Naive thymus-derived CD8-positive, alpha-beta T cell (primary cell): ENCODE measurements at places on chromosomes 12 and 14.
A peak's percentile ranks its signal among the peaks of the same experiment; 100 is the strongest.

GRCh38 chr14:30985796-30986195, 39.7 kb upstream of the AP4S1 start:
- no peak for DNase-seq

DNA sequence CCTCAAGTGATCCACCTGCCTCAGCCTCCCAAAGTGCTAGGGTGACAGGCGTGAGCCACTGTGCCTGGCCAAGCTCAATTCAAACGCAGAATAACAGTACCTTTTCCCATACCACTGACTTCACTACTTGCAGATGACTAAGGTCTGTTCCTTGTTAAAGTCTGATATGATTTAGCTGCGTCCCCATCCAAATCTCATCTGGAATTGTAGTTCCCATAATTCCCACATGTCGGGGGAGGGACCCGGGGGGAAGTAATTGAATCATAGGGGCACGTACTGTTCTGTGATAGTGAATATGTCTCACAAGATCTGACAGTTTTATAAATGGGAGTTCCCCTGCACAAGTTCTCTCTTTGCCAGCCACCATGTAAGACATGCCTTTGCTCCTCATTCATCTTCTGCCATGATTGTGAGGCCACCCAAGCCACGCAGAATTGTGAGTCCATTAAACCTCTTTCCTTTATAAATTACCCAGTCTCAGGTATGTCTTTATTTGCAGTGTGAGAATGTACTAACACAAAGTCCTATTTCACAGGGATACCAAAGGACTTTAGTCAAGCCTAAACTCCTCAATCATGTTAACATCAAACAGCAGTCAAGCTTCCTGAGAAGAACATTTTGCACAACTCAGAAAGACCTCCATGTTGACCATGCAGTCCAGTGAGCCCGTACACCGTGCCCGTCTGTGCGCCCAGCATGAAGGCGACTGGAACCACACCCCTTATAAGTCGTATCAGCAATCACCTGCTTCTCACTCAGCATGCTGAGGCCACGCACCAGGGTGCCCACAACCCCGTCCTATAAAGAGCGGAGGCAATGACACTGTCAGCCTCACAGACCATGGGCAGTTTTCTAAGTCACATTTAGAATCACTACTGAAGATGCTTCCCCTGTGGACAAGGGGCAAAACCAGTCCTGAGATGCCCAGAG, 36.9 kb downstream of the FOXN3 start:
- no peak for DNase-seq

DNA sequence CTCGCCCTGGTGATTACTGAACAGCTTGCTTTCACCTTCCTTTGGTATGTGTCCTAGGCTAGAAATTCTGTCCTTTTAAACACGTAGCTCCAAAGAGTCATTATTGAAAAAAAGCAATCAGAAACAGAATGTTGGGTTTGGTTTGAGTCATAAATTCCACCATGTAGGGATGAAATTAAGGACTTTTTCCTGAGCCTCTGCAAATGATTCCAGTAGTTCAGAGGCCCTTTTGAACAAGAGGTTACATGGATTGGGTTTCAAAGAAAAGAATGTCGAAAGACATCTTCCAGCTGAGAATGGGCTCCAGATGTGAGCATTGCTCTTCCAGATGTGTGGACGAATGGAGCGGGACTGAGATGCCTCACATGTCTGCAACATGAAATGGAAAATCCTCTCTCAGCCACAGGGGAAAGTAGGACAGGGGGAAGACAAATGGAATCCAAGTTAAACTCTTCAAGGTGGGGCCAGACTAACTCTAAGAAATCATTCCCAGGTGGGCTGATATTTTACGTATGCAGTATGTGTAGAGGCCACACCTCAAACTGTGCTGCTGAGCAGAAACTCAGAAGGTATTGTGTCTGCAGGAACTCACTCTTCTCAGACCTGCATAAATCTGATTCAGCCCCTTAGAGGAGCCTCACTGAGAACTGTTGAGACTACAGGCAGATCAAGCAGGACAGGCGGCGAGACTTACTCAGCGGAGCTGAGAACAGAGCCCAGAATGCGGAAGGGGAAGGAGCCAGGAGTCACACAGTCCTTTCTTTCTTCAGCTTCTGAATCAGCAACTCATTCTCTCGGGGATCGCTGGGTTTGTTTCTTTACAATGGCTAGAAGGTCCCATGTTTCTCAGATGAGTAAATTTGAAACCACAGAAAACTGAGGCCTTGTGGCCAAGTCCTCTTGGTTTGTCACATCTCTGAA, 23.3 kb upstream of the EMP1 start:
- DNase-seq, result no peak

DNA sequence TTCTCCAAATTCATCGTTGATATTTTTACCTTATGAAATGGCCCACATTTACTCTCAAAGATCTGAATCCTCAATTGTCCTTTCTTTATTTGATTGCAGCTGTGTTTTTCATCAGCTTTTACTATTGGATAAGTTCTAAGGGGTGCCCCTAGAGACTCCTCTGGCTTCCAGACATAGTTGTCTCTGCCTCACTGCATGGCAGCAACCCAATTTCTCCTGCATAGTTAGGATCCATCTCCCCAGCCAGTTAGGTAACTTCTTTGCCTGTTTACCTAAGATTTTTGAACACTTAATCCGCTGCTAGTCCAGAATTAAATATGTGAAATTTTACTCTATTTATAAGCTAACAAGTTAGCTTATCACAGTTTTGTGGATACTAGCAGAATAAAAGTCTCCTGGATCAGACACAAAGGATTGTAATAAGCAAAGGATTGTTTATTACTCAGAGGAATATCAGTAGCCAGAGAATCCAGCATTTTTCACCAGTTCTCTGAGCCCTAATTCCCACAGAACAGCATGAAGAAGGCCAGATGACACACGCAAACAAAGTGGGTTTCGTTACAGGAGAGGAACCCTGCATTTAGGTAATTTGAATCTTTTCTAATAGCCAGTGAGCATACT, 101.1 kb downstream of the BBS10 start:
- no peak for DNase-seq

- no peak for DNase-seq
These were observed 238.7 kb downstream of the ATXN7L3B start for GRCh38 chr12:74776378-74776777.

GRCh38 chr14:28083389-28083788, 683.2 kb upstream of the FOXG1 start:
- no peak for DNase-seq

GRCh38 chr14:94613720-94614644, 1.8 kb downstream of the SERPINA3 start:
- no peak for DNase-seq

DNA sequence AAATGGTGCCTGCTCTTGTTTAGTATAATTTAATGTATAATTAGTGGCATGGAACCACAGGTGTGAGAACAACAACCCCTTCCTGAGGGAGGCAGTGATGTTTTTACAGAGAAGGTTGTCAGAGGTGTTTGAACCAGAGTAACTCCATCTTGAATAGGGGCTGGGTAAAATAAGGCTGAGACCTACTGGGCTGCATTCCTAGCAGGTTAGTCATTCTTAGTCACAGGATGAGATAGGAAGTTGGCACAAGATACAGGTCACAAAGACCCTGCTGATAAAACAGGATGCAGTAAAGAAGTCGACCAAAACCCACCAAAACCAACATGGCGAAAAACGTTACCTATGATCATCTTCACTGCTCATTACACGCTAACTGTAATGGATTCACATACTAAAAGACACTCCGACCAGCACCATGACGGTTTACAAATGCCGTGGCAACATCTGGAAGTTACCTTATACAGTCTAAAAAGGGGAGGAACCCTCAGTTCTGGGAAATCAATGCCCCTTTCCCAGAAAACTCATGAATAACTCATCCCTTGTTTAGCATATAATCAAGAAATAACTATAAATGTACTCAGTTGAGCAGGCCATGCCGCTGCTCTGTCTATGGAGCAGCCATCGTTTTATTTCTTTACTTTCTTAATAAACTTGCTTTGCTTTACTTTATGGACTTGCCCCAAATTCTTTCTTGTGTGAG, 47.8 kb upstream of the LTA4H start:
- DNase-seq, result no peak

DNA sequence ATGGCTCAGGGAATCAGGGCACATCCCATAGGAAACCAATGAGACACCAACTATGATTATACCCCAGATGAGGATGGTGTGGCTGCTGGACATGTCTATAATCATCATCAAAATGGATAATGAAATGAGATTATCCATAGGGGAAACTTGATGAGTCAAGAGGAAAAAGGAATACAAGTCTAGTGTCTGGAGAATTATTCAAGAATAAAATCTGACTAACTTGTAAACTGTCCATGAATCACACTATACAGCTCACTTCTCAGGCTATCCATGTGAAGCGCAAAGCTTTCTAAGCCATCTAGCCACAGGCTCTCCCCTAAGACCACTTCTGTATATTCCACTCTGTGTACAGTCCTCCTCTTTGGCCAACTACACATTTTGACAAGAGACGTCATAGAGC, 52.5 kb downstream of the DUSP16 start:
- no peak for DNase-seq

DNA sequence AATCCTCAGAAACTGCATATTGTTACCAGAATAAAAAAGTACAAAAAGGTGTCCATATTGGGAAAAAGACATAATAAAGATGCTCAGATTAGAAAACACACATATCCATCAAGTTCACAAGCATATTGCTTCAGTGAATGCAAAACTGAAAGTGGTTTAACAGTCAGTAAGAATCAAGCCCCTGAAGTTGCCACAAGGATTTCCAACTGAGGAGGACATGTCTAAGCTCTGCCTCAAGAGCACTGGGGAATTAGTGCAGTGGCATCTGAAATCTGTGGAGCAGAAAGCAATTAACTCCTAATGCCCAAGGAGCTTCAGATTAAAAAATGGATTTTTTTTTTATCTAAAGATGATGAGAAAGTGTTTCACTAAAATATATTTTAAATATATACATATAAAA, 113.2 kb downstream of the DENND5B start:
- no peak for DNase-seq

DNA sequence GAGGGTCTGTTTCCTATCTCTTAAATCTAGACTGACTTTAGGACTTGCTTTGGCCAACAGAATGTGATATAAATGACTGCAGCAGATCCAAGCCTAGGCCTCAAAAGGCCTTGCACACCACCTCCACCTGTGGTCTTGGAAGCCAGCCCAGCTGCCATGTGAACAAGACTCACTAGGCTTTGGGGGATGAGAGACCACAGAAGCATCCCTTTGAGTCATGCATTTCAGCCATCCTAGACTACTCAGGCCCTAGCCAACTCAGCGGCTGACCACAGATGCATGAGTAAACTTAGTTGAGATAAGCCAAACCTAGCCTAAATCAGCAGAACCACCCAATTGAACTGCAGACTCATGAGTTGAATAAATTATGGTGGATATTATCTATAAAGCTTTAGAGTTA, 87.7 kb downstream of the KCNH5 start:
- no peak for DNase-seq

GRCh38 chr12:50058743-50059312, 1.4 kb downstream of the ASIC1 start:
- DNase-seq, result peak; percentile 21

DNA sequence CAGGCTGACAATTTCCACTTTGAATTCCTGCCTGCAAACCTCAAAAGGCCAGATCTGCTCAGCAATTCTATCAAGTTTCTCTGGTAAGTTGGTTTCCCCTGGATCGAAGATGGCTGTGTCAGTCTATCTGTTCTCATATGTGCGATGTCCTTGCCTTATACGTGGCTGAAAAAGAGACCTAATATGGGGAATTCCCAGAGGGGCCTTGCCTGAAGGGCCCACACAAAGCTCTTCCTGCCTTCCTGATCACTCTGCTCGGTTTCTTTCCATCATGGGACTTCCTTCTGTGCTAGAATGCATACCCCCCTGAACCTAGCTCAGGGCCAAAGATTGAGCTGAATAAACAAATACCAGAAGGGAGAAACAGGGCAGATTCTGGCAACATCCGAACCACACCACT, 13.2 kb downstream of the TCL1B start:
- DNase-seq, result no peak

GRCh38 chr12:3727877-3728632, 24.9 kb downstream of the CRACR2A start:
- DNase-seq, result no peak

GRCh38 chr12:68481181-68481941, 129.3 kb upstream of the RAP1B start:
- no peak for DNase-seq

DNA sequence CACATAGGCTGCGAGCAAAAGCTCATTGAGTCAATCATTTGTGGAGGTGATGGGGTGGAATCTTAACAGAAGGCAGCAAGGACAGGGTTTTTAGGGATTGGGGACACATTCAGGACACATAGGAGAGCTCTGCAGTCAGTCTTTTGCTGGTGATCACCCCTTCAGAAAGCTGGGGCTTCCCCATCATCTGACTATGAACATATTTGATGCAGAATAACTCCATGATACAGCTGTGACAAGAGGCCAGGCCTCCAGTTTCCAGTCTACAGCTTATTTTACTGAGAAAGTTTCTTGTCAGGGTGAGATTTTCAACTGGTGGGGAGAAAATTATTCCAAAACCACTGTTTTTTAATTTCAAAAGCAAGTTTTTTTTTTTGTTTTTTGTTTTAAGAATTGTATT, 134.2 kb downstream of the TMEM30B start:
- no peak for DNase-seq

DNA sequence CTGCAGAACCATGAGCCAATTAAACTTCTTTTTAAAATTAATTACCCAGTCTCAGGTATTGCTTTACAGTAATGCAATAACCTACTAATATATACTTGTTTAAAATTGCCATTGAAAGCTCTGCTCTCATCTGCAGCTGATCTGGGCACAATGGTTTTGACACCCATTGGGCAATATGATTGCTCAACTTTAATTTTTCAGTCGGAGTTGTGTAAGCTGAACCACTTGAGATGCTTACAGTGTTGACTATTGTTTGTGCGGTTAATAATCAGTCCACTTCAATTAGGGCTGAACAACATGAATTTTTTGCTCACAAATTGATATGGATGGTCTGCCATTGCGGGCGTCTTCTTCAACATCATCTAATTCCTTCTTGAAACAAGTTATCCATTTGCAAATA, 18.0 kb upstream of the OR4K5 start:
- DNase-seq, result no peak

DNA sequence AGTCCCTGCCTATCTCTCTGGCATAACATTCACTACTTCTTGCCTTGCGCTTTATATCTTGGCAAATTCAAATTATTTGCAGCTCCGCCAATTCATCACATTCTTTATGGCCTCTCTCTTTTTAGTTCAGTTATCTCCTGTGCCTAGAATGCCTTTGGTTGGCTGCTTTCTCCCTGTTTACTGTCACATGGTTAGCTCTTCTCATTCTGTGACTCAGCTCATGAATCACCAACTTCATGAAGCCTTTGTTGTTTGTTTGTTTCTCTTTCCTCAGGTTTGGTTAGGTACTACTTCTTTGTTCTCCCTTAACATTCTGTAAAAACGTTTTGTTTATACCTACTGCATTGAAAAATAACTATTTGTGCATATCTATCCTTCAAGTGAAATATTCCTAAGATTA, 376.5 kb upstream of the GARIN6 start:
- DNase-seq, result no peak

- no peak for DNase-seq
These were observed 157.8 kb downstream of the RBM19 start for GRCh38 chr12:113808095-113808951.

GRCh38 chr14:95021588-95021987, 135.7 kb downstream of the DICER1 start:
- no peak for DNase-seq
